RKO (cell line): ENCODE measurements at places on chromosomes 3 and 15.

- no peak for DNase-seq
These were observed 272.4 kb upstream of the TPM1 start for GRCh38 chr15:62770111-62770660.

DNA sequence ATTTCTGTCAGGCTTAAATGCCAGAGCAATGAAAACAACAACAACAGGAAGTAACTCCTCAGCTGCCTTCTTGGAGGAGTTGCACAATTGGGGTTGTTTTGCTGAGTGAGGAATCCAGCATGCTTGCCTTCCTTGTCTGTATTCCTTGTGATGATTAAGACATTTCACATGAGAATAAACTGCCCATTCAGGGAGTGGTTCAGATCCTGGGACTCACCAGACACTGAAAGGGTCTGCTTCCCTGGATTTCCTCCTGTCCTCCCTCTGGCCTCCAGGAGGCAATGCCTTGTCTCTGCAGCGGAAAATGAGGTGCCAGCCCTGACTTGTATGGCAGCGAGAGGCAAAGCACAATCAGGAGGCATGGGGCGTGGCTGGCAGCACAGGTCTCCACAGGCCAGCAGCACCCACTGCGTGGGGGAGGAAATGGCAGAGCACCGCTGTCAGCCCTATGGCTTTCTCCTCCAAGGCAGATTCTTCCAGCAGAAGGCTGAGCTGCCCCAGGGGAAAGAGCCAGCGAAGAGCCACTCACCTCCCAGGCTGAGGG is 41.5 kb downstream of the RBP2 start:
- DNase-seq = no peak

DNA sequence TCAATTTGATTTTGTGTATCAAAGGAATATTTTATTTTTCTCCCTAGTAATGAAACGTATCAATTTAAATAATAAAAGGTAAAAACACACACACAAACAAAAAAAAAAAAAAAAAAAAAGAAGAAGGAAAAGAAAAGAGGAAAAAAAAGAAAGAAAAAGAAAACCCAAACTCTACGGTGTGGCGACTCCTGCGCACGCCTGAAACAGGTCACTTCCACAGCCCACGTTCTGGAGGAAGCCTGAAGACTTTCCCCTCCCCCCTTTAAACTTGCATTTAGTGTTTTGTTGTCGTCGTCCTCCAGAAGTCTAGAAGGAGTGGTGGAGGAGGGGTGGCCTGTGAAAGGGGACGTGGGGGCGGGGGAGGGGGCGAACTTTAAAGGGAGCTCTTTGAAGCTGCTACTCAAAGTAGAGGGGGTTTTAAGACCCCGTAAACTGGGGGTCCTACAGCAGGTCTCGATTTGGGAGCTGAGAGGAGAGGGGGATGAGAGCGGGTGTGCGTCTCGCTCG is 2.3 kb upstream of the TLE3 start:
- DNase-seq = no peak

DNA sequence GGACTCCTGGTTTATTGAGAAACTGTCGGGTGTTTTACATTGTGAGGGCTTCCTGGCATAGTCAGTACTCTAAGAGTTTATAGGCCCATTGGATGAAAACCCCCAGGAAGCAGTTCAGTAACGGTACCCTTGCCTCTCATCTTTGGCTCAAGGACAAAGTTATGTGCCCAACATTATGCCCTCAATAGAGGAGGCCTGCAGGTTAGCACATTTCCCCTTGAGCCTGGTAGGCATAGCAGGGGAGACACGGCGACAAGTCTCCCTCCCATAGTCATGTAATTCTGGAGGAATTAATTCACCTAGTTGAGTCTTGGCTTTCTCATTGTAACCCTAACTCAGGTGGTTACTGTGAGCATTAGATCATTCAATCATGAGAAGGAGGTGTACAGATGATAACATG is 60.5 kb downstream of the GHSR start:
- no peak for DNase-seq

DNA sequence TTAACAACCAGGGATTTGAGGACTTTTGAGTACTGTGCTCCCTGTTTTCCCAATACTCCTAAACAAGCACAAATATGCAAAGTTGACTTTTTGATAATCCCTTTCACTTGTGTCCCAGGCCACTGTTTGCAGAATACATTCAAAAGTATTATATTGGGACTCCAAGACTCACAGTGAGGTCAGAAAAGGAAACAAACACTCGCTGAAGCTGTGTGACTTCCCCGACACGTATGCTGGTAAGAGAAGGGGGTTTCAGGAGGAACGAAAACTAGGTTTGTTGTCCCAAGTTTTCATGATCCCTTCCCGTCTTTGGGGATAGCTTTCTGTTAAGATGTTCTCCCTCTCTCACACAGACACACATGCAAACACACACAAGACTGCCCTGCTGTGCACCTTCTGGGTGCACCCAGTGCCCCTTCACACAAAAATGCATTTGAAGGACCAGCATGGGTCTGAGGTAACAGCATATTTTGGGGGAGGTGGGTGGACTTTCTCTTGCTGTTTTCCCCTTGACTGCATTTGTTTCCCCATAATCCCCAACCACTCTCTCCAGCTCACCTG is 225.2 kb upstream of the PRICKLE2 start:
- DNase-seq = no peak

DNA sequence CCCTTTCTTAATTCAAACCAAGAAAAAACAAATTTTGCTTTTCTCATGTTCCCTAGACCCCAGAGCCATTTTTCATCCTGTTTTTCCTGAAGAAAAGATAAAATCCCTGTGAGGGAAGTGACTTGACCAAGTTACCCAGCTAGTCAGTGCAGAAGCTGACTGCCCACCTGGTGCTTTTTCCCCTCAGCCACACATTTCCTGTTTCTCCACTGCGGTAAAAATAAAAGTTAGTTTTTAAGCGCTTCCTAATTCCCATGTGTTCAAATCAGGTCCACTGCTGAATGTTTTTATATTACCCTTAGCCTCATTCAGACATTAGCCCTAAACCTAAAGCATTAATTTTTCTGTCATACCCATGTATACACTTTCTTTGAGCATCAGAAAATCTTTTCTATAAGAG is 26.1 kb downstream of the PPP2R3A start:
- DNase-seq = no peak

GRCh38 chr15:67999320-68000100 is 54.6 kb upstream of the PIAS1 start:
- DNase-seq = no peak

- no peak for DNase-seq
These were observed 5.0 kb upstream of the KBTBD8 start for GRCh38 chr3:66993082-66993481.
